ENCODE measurements at places on chromosomes 16 and 17.

- DNase-seq, result no peak
- peaks cover 40% of the 10 kb centered on the region for H3K4me1 ChIP-seq
- no peaks in the 10 kb centered on the region for H3K27me3 ChIP-seq
- peaks cover 6% of the 10 kb centered on the region for H3K36me3 ChIP-seq
- H3K4me3 ChIP-seq, result peak within 1 kb of the TSS; percentile 55
These were observed at the start of gene ABCC3 for GRCh38 chr17:50634224-50634914. ABCC3 (plus strand) TSS chr17:50634881; CDS start chr17:50634937, 56 bp downstream.

GRCh38 chr16:19212059-19212458, 44.0 kb downstream of the SYT17 start:
- no peak for DNase-seq
- no peak overlapping the region for H3K27ac ChIP-seq
- H3K4me1 ChIP-seq, result peaks cover 8% of the 10 kb centered on the region
- no peaks in the 10 kb centered on the region for H3K36me3 ChIP-seq
- H3K27me3 ChIP-seq, result no peaks in the 10 kb centered on the region
- no peak overlapping the region for H3K4me3 ChIP-seq

DNA sequence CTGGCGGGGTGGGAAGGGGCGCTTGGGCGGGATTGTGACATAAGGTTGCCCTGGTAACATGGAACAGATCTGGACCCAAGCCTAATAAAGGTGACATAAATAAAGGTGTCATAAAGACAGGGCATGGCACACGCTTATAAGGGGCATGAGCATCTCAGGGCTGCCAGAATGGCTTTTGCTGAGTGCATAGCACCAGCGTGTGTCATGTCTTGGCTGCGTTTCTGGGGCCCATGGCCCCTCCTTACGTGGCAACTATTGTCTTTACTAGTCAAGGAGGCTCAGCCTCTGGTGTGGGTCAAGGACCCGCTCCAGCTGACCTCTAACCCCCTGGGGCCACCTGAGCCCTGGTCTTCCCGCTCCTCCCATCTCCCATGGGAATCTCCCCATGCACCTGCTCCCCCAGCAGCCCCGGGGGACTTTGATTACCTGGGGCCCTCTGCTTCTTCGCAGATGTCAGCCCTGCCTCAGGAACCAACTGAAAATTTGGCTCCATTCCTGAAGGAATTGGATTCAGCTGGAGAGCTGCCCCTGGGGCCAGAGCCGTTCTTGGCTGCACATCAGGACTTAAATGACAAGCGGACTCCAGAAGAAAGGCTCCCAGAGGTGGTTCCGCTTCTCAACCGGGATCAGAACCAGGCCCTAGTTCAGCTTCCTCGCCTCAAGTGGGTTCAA, 13.9 kb downstream of the LRRC37B start:
- no peak for DNase-seq
- no peaks in the 10 kb centered on the region for H3K27me3 ChIP-seq
- H3K4me1 ChIP-seq, result no peaks in the 10 kb centered on the region
- H3K4me3 ChIP-seq, result no peak overlapping the region
- no peak overlapping the region for H3K27ac ChIP-seq

GRCh38 chr16:64579712-64580111, 542.2 kb downstream of the CDH11 start:
- no peak for DNase-seq
- H3K27me3 ChIP-seq, result no peaks in the 10 kb centered on the region
- H3K4me1 ChIP-seq, result no peaks in the 10 kb centered on the region

DNA sequence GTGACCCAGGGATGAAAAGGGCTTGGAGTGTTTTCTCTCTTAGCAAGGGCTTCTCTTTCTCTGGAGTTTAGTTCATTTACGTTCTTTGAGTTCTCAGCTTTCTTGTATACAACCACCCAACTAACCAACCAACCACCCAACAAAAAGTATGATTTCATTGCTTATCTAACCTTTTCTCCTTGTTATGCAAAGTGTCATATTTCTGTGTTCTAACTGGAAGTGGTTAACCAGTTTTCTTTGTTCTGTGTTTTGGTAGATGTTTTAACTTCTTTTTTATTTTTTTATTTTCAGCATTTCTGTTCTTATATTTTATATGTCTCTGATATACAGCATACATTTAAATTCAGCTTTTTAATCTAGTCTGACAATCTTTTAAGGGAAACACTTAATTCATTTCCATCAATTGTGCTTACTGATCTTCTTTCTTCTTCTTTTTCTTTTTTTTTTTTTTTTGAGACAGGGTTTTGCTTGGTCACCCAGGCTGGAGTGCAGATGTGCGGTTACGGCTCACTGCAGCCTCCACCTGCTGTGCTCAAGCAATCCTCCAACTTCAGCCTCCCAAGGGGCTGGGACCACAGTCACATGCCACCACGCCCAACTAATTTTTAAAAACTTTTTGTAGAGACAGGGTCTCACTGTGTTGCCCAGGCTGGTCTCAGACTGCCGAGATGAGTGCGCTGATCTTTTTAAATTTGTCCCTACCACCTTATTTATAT, 29.6 kb downstream of the NLK start:
- peaks cover 11% of the 10 kb centered on the region for H3K36me3 ChIP-seq
- H3K4me3 ChIP-seq, result no peak overlapping the region
- no peaks in the 10 kb centered on the region for H3K4me1 ChIP-seq

DNA sequence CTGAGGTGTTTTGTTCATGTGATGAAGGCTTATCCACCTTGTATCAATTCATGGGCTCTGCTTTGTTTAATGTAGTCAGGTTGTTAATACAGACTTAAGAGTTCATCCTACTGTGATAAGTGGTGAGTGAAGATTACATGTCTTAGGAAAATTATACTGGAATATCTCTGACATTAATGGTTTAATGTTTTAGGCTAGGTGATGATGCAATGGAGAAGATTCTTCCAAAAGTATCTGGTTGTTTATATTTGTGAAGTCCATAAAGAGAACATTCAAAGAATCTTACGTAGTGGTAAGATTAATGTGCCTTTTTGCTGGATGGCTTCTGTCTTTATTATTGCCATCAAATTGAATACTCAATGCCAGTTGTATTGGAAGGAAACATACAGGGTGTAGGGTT, 236.4 kb downstream of the BCAS3 start:
- H3K27ac ChIP-seq, result no peak overlapping the region
- no peak overlapping the region for H3K4me3 ChIP-seq
- peaks cover 9% of the 10 kb centered on the region for H3K36me3 ChIP-seq
- no peaks in the 10 kb centered on the region for H3K27me3 ChIP-seq
- peaks cover 9% of the 10 kb centered on the region for H3K4me1 ChIP-seq
- DNase-seq, result no peak
